ENCODE measurements at places on chromosomes 7 and 10.

- ATAC-seq = no peak
Observed at GRCh38 chr7:88666626-88667025, 92.9 kb upstream of the ZNF804B start.

GRCh38 chr10:14838582-14839304, 637 bp downstream of the HSPA14 start:
- ATAC-seq = no peak

- no peak for ATAC-seq
Observed at GRCh38 chr10:19749185-19749729, 67.0 kb upstream of the PLXDC2 start.

DNA sequence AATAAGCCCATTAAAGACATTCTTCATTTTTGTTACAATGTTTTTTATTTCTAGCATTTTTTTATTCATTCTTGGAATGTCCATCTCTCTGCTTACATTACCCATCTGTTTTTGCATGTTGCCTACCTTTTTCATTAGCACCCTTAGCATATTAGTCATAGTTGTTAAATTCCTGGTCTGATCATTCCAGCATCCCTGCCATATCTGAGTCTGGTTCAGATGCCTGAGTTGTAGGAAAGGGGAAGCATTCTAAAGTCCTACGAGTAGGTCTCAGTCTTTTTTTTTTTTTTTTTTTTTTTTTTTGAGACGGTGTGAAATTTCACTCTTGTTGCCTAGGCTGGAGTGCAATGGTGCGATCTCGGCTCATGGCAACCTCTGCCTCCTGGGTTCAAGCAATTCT, 19.7 kb upstream of the NRF1 start:
- no peak for ATAC-seq

DNA sequence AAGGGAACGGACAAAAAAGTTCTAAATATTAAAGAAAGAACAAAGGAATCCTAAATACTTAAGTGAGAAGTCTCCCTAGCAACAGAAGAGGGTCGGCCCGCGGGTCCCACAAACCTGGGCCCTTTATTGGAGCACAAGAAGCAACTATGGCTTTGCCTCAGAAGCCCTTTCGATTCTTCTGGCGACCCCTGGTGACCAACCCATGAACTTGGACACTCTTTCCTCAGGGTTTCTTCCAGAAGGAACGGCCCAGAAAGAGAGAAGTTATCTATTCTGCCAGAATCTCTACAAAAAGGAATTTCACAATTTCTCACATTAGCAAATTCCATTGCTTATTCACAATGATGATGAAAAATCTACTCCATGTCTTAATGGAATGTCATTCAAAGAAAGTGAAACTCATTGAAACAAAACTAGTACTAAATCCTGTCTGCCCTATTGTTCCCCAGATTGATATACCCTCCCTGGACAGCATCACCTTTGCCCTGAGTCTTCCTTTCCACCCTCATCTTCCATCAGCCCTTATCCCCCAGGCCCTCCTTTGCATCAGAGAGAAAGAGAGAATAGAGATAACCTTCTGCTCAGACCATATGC, 43.7 kb downstream of the CPVL start:
- ATAC-seq = no peak

GRCh38 chr7:25900245-25900644, 251.8 kb upstream of the NFE2L3 start:
- ATAC-seq = no peak

- ATAC-seq = no peak
Observed at GRCh38 chr7:37346761-37347160, 101.9 kb downstream of the ELMO1 start.

- no peak for ATAC-seq
Observed at GRCh38 chr10:47021850-47022249, 110.6 kb downstream of the PTPN20 start.

DNA sequence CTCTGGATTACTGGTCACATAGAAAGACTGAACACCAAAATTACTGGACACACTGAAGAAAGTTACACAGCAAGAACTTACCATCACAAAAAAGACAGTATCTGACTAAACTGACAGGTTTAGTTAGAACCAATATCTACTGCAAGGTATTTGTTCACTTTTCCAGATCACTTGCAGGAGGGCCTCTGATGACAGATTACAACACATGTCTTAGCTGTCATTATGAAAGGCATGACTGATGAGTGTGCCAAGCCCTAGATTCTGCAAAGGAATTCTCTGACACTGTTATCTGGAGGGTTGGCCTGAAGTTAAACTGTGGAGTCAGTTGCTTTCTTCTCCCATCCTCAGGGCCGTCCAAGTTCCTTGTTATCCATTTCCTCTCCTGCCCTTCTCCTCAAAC, 242.7 kb downstream of the KIF20B start:
- no peak for ATAC-seq

GRCh38 chr10:28993861-28994260, 295.0 kb upstream of the LYZL1 start:
- ATAC-seq = no peak

- ATAC-seq = no peak
Observed at GRCh38 chr7:92781117-92781720, 55.2 kb downstream of the CDK6 start.

GRCh38 chr10:93790439-93790838, 32.7 kb downstream of the LGI1 start:
- no peak for ATAC-seq

All from activated CD4-positive, CD25-positive, alpha-beta regulatory T cell treated with anti-CD3 and anti-CD28 coated beads, Interleukin-2, amount 50 U/mL, for 24 hours (primary cell).